ENCODE measurements at places on chromosomes 2 and 18. TPM values are rescaled to one million over a fixed set of nuclear protein-coding genes. Genes with fewer than 3 reads are reported as not detected.

- no peak overlapping the region for H3K27ac ChIP-seq
- no peaks in the 10 kb centered on the region for H3K36me3 ChIP-seq
- H3K4me3 ChIP-seq, result no peak overlapping the region
- H3K4me1 ChIP-seq, result peaks cover 5% of the 10 kb centered on the region
- DNase-seq, result no peak
- H3K27me3 ChIP-seq, result peaks cover 2% of the 10 kb centered on the region
These were observed 86.5 kb downstream of the ICOS start for GRCh38 chr2:204023088-204023487.

DNA sequence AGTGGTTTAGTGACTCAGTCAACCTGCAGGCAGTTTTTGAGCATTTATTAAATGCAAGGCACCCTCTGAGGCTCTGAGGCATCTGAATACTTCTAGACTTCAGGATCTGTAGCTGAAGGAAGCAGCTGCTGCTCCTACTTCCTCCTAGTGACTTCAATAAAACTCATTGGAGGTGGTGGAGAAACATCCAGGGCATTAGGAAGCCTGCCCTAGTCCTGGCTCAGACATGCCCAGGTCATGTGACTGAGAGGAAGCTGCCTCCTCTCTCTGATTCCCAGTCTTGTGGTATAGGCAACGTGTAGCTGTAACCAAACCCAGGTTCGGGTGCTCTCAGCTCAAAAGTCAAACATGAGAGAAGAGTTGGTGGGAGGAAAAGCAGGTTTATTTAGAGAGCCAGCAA lies 287.2 kb upstream of the GYPC start:
- no peaks in the 10 kb centered on the region for H3K4me1 ChIP-seq
- H3K27me3 ChIP-seq, result peaks cover 2% of the 10 kb centered on the region
- H3K27ac ChIP-seq, result no peak overlapping the region

DNA sequence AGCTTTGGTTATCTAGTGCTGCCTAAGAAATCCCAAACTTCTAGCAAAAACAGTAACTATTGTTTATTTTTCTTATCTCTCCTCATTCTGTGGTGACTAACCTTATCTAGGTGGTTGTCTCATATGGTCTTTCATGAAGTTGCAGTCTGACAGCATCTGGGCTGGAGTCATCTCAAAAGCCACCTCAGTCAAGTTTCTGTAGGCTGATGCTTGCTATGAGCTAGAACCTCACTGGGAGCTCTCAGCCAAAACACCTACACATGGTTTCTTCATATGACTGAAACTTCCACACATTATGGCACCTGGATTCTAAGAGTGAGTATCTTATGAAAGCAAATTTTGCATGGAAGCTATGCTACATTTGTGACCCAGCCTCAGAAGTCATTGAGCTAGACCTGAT lies 596.4 kb upstream of the VRK2 start:
- no peak overlapping the region for H3K27ac ChIP-seq
- no peaks in the 10 kb centered on the region for H3K36me3 ChIP-seq
- H3K27me3 ChIP-seq, result peaks cover 11% of the 10 kb centered on the region
- DNase-seq, result no peak
- peaks cover 3% of the 10 kb centered on the region for H3K4me1 ChIP-seq

DNA sequence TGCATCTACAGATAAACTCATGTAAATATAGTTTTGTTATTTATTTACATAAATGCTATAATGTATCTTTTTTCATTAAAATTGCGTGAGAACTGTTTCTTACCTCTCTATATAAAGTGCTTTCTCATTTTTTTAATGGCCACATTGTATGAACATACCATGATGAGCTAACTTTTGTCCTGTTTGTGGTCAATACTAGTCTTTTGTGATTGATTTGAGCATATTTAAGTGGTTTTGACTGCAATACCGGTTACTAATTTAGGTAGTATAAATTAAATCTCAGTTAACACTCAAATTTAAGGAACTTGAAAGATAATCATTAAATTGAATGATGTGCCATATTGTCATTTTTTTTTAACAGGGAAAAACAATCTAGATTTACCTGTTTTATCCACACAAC lies 108.2 kb downstream of the HAUS1 start:
- peaks cover 18% of the 10 kb centered on the region for H3K36me3 ChIP-seq
- H3K27ac ChIP-seq, result no peak overlapping the region
- no peaks in the 10 kb centered on the region for H3K27me3 ChIP-seq
- no peak for DNase-seq
- H3K4me1 ChIP-seq, result peaks cover 44% of the 10 kb centered on the region

The NOL4 gene
- total RNA-seq, result not detected

GRCh38 chr2:159177957-159178356 lies 108.5 kb downstream of the WDSUB1 start:
- peaks cover 2% of the 10 kb centered on the region for H3K27me3 ChIP-seq
- H3K27ac ChIP-seq, result no peak overlapping the region
- peaks cover 17% of the 10 kb centered on the region for H3K36me3 ChIP-seq

- no peak for DNase-seq
- H3K27ac ChIP-seq, result no peak overlapping the region
- no peaks in the 10 kb centered on the region for H3K36me3 ChIP-seq
- H3K4me3 ChIP-seq, result no peak overlapping the region
- no peaks in the 10 kb centered on the region for H3K27me3 ChIP-seq
These were observed 37.3 kb downstream of the FHOD3 start for GRCh38 chr18:36334798-36335197.

DNA sequence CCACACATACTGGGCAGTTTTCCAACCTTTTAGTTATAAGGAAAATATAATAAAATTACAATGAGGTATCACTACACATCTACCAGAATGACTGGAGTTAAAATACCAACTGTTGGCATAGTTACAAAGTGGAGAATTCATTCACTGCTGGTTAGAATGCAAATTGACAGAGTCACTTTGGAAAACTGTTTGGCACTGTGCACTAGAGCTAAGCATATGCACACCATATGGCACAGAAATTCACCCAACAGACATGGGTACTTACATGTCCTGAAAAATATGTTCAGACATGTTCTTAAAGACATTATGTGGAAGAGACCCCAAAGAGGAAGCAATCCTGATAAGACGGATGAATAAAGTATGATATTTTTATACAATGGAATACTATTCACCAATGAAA lies 686.1 kb upstream of the RAB6C start:
- no peak overlapping the region for H3K27ac ChIP-seq
- no peak overlapping the region for H3K4me3 ChIP-seq
- H3K27me3 ChIP-seq, result peaks cover 2% of the 10 kb centered on the region
- DNase-seq, result no peak

All from HFFc6 (cell line).